NCI-H1048 (cell line): ENCODE measurements at places on chromosomes 7 and 10.

DNA sequence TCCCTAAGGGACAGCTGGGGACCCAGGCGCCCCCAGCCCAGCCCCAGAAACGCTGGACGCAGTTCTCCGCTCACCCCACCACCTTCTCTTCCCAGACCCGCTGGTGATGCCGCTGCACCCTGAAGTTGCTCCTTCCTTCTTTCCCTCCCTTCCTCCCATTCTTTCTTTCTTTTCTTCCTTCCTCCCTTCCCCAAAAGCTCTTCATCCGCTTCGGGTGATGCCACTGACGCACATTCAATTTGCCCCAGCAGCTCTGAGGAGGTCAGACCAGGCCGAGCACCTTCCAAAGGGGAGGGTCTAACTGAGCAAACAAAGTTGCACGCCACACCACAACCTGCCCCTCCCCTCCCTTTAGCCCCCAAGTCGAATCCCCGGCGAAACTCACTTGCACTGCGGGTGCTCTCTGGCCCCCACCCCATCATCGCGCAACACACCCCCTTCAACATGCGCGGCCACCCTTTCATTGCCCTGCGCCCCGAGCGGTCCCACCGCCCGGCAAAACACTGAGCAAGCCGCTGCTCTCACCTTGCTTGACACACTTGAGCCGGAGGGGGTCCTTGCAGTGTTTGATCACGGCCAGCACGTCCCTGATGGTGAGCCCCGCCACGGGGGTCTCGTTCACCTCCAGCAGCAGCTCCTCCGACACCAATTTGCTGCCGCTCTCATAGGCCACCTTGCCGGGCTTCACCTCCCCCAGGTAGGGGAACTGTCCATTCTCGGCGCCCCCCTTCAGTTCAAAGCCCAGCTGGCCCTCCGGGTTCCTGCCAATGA, 787 bp downstream of the MAGI2 start:
- DNase-seq = no peak

DNA sequence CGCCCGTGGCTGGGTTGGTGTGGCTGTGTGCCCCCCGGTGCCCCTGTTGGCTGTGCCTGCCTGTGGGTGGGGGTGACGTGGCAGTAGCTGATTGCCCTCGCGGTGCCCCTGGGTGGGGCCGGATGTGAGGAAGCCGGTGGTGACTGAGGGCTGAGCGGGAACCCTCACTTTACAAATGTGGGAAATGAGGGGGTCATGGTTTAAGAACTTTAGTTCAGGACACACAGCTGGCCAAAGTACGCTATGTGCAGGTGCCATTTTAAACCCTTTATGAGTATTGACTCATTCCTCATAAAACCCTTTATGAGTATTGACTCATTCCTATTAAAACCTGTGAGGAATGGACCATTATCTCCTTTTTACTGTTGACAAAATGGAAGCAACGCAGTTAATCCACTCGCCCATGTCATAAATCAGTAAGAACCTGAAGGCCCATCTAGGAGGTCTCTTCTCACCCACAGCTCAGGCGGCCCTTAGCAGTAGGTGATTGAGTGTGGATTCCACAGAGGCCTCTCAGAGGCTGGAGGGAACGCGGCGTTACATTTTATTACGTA, 290.1 kb upstream of the COBL start:
- DNase-seq = no peak

GRCh38 chr7:561631-562373, 42.2 kb upstream of the PDGFA start:
- no peak for DNase-seq

DNA sequence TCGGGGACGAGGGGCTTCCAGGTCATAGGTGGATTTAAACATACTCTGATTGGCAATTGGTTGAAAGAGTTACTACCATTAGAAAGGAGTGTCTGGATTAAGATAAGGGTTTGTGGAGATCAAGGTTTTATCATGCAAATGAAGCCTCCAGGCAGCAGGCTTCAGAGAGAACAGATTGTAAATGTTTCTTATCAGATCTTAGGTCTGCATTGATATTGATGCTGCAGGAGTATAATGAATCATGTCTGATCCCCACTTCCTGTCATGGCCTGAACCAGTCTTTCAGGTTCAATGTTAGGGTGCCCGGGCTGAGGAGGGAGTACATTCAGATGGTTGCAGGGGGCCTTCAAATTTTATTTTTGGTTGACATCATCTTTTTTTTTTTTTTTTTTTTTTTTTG, 51.4 kb downstream of the SH3PXD2A start:
- no peak for DNase-seq

- no peak for DNase-seq
These were observed 503.8 kb downstream of the GRID1 start for GRCh38 chr10:85862771-85863170.

DNA sequence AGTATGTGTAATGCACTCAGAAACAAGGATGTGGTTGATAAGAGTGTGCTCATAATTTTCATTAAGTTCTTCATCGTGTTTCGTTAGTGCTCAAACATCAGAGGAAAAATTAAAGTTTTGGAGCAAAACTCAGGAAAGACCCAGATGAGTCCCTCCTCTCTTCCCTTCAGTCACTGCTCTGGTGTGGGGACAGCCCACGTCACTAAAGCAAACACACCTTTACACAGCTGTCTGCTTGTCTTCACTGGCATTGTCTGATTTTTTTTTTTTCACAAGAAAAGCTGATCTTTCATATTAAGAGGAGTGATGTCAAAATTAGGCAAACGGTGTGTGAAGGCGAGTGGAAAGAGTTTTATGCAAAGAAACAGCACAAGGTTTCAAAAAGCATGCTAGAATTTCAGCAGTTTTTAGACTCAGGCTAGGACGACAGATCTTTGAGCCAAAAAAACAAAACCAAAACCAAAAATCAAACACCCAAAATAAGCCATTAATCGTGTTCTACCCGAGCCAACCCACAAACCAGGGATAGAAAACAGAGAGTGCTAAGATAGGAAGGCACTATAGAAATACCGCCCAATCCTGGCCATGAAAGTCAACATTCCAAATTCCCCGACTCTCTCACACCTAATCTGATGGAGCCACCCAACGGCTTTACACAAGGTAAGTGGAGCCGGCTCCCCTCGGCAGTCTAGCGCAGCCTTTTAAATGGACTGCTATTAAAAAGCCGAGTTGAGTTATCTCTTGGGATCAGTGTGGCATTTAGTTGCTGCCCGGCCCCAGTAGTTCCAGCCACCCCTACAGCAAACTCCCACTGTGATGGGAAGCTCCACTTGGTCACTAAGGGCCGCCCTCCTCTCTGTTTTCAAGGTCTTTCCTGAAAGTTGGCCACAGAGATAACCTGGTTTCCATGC, 27.9 kb upstream of the GATA3 start:
- DNase-seq = no peak

GRCh38 chr7:11513460-11513859, 318.5 kb downstream of the THSD7A start:
- DNase-seq = no peak

- DNase-seq = no peak
These were observed 132.3 kb upstream of the POT1 start for GRCh38 chr7:125061776-125062397.

- DNase-seq = no peak
These were observed 86.7 kb downstream of the MDFIC start for GRCh38 chr7:115008465-115009114.

DNA sequence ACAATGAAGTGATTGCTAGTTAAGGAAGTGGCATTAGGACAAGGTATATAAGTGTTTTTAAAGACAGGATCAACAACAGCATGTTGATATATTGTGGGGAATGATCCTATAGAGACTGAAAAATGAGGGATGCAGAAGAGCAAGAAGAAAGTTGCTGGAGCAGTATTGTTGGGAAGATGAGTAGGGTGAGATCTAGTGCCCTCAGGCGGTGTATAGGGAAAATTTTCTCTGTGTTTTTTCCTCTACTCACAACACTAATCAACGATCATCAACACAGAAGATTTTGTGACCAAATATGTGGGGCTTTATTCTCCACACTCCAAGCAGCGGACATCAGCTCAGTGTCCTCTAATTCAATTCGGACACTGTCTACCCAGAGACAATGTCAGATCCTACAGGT, 9.6 kb upstream of the PTTG1IP2 start:
- DNase-seq = no peak

GRCh38 chr7:133735222-133735621, 391.9 kb upstream of the LRGUK start:
- no peak for DNase-seq

DNA sequence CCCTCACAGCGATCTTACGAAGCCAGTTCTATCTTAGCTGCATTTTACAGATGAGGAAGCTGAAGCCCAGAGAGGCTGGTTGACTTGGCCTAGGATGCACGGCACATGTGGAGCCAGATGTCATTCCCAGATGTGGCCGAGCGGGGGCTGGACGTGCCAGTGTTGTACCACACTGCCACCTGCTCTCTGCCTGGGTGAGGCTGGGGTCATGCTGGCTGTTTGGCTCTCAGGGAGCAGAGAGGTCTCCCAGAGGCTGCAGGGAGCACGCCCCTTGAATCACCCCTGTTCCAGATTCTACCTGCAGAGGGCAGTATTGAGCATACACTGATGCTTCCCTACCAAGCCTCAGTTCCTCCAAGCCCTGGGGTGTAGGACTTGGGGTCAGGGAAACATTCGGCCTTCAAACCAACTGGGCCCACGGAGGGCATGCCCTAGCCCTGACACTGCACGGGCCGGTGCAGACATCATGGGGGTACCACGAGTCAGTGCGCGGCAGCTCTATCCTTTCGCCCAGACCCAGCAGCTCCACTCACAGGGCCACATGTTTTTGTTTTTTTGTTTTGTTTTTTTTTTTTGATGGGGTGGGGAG, 3.8 kb upstream of the GTF2IRD1 start:
- peak; percentile 28 for DNase-seq

DNA sequence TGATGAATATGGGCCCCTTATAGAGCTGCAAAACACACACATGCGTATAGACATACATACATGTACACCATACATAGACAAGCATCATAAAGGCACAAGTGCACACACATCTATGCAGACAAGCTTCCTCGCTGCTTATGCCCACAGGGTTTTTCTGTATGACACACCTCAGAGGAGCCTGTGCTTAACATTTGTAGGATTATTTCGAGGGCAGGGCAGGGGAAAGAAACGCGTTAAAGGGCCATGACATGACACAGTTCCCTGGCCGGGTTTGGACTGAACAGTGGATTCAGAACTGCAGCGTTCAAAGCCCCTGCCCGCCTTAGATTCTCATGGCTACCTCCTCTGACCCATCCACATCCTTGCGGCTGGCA, 44.8 kb downstream of the CHST3 start:
- DNase-seq = no peak

DNA sequence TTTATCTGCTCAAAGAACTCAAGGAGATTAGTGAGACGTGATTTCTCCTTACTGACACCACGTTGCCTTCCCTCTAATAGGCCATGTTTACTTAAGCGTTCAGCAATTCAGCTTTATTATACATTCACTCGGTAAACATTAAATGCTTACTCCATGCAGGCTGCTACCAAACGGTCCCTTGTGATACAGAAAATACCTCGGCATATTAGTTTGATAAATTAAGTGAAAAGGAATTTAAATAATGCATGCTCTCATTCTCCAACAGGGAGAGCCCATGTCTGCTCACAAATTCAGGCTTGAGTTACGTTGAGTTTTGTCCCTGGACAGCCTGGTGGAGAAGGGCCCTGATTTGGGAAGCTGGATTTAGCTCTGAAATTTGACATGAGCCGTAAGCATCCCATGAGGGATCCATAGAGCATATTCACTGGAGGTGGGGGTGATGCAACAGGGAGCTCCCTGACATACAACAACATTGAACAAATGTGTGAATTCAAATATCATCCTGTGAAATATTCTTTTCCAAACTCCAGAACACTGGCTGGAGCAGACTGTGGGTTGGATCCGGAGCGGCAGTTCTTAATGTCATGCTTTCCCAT, 86.3 kb downstream of the TBXAS1 start:
- no peak for DNase-seq

- no peak for DNase-seq
These were observed 114.6 kb upstream of the RET start for GRCh38 chr10:42962110-42962901.

DNA sequence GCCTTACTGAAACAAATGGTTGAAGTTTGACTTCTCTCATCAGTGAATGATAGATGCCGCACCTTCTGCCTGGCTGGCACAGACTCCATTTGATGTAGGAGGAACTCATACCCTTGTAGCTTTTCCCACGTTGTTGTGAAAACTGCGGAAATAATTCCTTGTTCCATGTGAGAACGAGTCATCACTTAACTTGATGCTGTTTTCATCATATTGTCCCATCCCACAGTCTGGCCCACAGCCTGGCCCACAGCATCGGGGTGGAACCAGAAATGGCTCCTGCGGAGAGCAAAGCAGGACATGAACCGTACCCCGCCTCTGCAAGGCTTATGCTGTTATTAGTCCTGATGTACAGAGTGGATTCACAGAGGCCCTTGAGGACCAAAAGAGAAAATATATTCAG, 587.0 kb downstream of the SDK1 start:
- DNase-seq = no peak

GRCh38 chr7:39336442-39336841, 229.8 kb upstream of the YAE1 start:
- DNase-seq = no peak

- no peak for DNase-seq
These were observed 15.9 kb upstream of the ADCK2 start for GRCh38 chr7:140656548-140657515.

GRCh38 chr10:97796651-97797050, 24.9 kb upstream of the SFRP5 start:
- DNase-seq = no peak

GRCh38 chr7:5266191-5267028, 16.3 kb upstream of the SLC29A4 start:
- DNase-seq = no peak

GRCh38 chr7:85021101-85021704, 165.7 kb downstream of the SEMA3D start:
- no peak for DNase-seq

DNA sequence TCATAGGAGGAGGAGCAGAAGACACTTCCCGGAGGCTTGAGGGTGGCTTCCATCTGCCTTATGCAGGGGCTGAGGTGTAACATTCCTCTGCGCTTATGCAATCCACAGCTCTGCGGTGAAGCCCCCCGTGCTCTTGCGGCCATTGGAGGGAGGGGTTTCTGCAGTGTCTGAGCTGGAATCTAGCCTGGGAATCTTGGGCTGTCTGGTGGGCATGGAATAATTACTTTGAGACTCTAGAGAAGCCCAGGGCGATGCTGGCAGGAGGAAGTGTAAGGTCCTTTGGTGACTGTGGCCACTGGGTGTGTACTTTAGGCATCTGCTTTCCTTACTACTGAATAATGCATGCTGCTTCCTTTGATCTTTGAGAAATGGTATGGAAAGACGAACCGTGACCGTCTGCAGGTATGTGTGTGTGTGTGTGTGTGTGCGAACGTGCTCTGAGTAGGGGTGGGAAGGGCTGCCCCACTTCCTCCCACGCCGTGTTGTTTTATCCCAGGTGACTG, 181.0 kb downstream of the PRPF18 start:
- DNase-seq = no peak

DNA sequence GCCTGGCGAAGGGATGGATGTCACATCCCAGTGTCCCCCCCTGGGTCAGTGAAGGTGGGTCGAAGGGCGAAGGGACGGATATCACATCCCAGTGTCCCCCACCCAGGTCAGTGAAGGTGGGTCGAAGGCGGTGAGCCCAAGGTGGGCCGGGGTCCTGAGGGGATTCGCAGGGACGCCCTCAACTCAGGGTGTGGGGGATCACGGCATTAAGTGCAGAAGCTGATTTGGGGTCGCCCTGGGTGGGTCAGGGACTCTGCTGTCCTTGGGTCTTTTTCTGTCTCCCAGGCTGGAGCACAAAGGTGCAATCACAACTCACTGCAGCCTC, 21.9 kb downstream of the ADAP1 start:
- DNase-seq = no peak
